ENCODE measurements at places on chromosomes 3 and 15.

- no peak for DNase-seq
Observed at GRCh38 chr15:40799523-40799922, 7.4 kb upstream of the ZFYVE19 start.

- DNase-seq, result no peak
Observed at GRCh38 chr15:77831986-77832385, 199.3 kb upstream of the LINGO1 start.

DNA sequence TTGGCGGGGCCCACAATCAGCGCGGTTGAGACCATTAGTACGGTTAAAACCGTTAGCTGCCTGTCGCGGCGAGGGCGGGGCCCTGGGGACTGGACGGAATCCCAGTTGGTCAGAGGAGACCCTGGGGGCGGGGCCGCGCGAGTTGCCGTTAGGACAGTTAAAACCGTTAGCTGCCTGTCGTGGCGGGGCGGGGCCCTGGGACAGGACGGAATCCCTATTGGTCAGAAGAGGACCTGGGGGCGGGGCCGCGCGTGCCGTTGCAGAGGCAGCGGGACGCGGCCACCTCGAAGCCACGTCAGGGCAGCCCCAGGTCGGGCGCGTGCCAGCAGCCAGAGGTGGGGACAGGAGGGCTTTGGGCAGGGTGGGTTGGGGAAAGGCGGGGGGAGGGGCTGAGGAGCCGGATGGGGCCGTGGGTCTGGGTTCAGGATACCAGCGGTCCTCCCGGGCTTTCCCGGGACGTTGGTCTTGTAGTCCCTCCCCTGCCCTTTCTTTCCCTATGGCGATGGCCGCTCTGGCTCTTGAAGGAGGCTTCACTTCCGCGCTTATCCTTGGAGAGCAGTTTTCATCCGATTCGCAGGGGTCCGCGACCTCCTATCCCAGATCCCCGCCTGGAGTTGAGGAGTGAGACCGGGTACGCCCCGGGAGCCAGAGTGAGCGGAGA lies 28.0 kb downstream of the KLHDC8B start:
- DNase-seq, result no peak

DNA sequence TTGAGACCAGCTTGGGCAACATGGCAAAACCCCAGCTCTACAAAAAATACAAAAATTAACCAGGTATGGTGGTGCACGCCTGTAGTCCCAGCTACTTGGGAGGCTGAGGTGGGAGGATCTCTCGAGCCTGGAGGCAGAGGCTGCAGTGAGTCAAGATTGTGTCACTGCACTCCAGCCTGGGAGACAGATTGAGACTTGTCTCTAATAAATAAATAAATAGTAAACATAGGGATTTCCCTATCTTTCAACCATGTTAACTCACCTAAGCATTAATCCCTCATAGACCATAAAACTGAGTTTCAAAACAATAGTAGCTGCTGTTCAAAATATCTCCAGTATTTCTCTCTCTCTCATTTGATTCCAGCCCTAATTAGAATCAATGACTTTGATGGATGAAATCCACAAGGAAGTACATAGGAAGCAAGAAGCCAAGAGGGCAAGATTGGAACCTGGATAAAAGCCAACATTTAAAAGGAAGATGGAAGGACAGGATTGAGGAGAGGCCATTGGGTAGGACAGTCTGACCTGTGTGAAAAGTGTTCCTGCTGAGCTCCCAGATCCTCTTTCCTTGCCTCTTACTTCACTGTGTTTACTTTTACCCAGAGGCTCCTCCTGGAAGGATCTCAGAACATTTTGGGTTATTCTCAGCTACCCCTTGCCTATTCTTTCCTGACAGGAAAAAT lies 12.4 kb upstream of the TTBK2 start:
- DNase-seq, result no peak

DNA sequence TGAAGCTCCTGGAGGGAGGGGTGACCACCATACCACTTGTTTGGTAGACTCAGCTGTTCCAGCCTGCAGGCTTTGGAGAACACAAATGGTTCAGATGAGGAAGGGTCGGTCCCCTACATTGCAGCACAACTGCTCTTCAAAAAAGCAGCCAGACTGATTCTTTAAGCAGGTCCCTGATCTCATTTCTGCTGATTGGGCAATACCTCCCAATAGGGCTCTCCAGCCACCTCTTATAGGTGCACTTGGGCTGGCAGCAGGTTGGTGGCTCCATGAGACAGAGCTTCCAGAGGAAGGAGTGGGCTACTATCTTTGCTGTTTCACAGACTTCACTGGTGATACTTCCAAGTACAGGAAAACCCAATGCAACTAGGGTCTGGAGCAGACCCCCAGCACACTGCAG lies 65.9 kb upstream of the PEX5L start:
- DNase-seq, result no peak

GRCh38 chr3:62670351-62670750 lies 204.9 kb downstream of the CADPS start:
- no peak for DNase-seq

DNA sequence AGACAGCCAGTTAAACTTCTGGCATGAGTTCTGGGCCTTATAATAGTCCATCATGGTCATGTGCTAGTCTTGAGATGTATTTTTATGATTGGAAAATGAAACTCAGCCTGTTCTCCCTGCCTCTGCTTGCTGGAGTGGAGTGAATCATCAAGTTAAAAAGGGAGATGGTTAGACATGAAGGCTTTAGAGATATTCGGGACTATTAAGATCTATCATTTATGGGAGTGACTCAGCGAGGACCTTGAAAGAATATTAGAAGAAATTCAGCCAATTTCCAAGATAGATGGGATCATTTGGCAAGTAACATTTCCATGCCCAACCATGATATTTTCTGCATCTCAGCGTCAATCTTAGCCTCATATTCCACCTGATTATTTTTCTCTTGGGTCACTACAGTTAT lies 79.8 kb downstream of the AGBL1 start:
- no peak for DNase-seq

DNA sequence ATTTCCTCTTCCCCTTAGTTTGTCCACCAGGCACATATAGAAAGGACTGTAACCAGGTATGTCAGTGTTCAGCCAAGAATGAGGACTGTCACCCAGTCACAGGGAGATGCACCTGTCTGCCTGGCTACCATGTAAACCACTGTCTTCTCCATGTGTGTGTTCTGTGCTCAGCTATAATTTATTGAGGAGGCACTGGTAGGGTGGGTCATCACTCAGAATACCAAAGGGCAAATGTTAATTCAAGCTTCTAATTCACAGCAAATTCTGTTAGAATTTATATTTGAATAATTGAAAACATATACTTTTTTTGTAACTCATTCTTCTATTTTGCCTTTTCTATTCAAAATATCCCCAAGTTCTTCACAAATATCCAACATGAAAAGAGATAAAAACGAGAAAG lies 780.4 kb downstream of the MECOM start:
- no peak for DNase-seq

GRCh38 chr15:79030470-79030869 lies 60.1 kb downstream of the RASGRF1 start:
- DNase-seq, result no peak

- no peak for DNase-seq
Observed at GRCh38 chr3:156668073-156668763, 6.2 kb upstream of the TIPARP start.

DNA sequence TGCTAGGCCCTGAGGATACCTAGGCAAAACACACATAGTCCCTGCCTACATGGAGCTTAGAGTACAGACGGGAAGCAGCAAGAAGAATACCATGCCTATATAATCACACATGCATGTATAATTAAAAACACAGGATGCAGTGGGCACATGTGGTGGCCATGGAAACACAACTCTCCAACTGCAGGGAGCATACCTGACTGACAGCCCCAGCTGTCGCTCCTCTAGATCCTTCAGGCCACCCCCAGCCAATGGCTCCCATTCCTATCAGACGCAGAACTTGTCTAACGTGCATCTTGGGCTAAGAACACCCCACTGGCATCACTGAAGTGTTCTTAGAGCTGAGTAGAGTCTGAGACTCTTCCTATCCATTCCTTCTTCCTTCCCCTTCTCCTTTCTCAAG lies 125.5 kb upstream of the FRMD4B start:
- no peak for DNase-seq

- DNase-seq, result no peak
Observed at GRCh38 chr15:73387507-73388255, 18.9 kb upstream of the HCN4 start.

DNA sequence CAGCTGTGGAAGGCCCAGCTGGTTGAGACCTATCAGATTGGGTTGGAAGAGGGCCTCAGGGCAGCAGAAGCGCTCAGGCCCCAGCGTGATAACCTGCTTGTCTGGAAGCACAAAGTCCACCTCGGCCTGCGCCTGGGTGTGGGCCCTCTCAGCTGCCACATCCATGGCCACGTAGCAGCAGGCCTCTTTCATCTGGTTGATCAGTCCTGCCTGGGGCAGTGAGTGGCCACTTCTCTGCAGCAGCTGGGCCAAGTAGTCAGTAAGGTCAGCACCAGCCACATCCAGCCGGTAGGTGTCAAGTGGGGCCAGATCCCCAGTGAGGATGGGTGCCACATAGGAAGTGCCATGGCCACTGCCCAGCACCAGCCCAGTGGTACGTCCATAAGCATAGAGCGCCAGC lies 3.9 kb upstream of the CAMKV start:
- no peak for DNase-seq

- DNase-seq, result no peak
Observed at GRCh38 chr3:111314181-111314873, 227.7 kb upstream of the CD96 start.

DNA sequence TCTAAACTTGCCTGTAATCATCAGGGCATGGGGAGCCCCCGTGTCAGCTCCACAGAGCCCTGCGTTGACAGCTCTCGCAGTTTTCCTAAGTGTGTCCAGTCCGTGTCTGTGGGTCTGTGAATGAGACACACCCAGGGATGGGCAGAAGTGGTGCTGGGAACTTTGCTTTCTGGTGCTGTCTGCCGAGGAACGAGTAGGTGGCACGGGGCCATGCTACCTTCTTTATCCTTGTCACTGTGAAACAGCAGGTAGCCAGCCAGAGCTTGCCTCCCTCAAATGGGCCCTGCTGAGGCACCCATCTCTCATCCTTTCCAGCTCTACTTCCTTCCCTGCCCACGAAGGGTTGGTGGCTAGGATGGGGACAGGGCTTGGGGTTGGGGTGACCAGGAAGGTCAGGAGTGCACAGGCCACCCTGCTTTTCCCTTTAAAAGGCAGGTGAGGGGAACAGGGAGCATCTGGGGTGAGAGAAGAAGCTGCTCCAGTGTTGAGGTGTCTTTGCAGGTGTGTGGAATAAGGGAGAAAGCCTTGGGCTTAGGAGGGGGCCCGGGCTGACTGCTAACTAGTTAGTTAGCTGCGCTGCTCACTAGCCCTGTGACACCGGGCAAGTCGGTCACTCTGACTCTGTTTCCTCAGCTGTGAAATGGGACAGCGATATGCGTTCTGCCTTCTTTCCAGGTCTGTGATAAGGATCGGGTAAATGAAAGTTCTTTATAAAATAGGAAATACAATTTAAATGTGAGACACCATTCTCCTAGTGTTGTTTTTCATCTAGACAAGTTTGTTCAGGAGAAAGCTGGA lies 27.9 kb downstream of the PDIA5 start:
- DNase-seq, result no peak

- DNase-seq, result no peak
Observed at GRCh38 chr3:106255870-106256248, 387.0 kb upstream of the CBLB start.

GRCh38 chr15:31487811-31488436 lies 161.3 kb downstream of the KLF13 start:
- DNase-seq, result no peak

DNA sequence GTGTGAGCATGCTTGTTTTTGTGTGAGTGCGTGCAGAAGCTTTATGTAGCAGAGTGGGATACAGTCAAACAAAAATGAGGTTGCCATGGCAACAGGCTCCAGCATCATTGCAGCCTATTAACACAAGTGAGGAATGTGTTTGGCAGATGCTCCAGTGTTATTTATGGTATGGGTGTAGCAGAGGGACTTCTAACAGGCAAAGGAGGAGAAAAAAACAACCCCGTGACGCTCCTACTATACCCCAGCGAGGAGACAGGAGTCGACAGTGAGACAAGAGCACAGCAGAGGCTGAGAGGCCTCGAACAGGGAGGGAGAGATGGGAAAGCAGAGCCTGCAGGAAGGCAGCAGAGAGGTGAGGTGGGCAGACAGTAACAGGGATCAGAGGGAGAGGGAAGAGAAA lies 4.9 kb downstream of the ADCY5 start:
- DNase-seq, result no peak

DNA sequence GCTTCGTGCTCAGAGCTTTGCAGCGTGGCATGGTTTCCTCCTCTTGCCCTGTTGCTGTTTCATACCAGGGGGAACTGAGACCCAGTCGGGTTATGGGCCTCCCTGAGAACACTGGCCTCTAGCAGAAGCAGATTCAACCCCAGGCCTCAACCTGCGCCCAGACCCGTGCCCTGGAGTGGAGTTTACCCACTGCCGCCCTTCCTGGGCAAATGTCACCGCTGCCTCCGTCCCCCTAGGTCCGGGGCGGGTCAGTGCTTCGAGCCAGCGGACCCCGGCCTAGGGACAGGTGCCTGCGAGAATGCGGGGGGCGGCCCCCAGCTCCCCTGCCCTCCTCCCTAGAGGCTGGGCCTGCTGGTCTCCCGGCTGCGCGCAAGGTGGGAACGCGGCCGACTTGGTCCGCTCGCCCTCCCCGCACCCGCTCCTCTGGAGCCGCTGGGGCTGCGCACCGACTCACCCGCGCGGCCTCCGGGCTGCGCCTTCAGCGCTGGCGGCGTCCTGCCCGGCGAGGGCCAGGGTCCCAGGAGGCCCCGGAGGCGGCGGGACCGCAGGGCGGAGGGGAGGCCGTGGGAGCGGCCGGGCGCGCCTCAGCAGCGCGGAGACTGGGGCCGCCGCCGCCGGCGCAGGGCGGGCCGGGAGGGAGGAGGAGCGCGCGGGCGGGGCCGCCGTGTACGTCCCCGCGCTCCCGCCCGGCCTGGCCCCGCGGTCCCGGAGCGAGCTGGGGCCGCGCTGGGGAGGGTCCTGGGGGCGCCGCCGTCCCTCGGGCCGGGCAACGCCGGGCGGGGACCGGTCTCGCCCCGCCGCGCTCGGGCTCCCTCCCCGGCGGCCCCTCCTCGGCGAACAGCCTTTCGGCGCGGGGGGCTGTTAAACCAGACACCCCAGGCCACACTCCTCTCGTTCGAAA lies at the start of gene PIGZ:
Gene PIGZ, minus strand, starts transcription at position 601 of the 901 bp plus-strand sequence. CDS start 16,802 bp downstream, outside the sequence.
- peak; percentile 74 for DNase-seq

GRCh38 chr3:8443829-8444791 lies 57.5 kb upstream of the LMCD1 start:
- DNase-seq, result peak; percentile 99

- peak; percentile 6 for DNase-seq
Observed at GRCh38 chr15:32994810-32995424, 199.6 kb downstream of the FMN1 start.

DNA sequence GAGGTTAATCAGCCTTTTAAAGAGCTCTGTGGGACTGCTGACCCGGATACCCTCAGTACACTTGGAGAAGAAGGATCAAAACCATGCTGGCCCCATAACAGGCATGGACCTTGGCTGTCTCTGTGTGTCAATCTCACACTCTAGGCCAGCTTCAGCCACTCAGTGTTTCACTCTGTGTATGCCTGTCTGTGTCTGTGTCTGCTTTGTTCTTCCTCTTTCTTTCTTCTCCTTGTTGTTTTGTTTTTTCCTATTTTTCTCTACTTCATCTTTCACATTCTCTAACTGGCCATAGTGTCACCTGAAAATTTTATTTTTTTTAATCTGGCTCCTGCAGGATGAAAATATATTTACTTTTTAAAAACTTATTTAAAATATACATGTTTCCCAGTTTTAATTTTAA lies 51.1 kb downstream of the SERP1 start:
- DNase-seq, result no peak

GRCh38 chr15:42507514-42507913 lies 12.1 kb downstream of the SNAP23 start:
- DNase-seq, result no peak

Data from T47D (cell line).